ENCODE measurements at places on chromosomes 3 and 15. TPM values are rescaled to one million over a fixed set of nuclear protein-coding genes. Genes with fewer than 3 reads are reported as not detected.
A peak's percentile ranks its signal among the peaks of the same experiment; 100 is the strongest.

GRCh38 chr3:16378920-16379319 lies 113.9 kb downstream of the OXNAD1 start:
- no peak overlapping the region for H3K4me3 ChIP-seq
- no peak overlapping the region for H3K27ac ChIP-seq
- no peak for DNase-seq
- peaks cover 12% of the 10 kb centered on the region for H3K4me1 ChIP-seq
- no peaks in the 10 kb centered on the region for H3K27me3 ChIP-seq
- peaks cover 5% of the 10 kb centered on the region for H3K36me3 ChIP-seq

Gene PLCB2
- 1.1 TPM for polyA plus RNA-seq

- peaks cover 26% of the 10 kb centered on the region for H3K4me1 ChIP-seq
- peak overlapping the region; percentile 62 for H3K4me3 ChIP-seq
- peak overlapping the region; percentile 64 for H3K27ac ChIP-seq
- no peaks in the 10 kb centered on the region for H3K27me3 ChIP-seq
Observed at GRCh38 chr3:37993820-37994638, 3.4 kb downstream of the VILL start.

- no peak for DNase-seq
- no peaks in the 10 kb centered on the region for H3K36me3 ChIP-seq
- H3K4me3 ChIP-seq, result no peak overlapping the region
- no peaks in the 10 kb centered on the region for H3K27me3 ChIP-seq
- H3K27ac ChIP-seq, result no peak overlapping the region
- no peaks in the 10 kb centered on the region for H3K4me1 ChIP-seq
Observed at GRCh38 chr3:56894881-56895431, 93.2 kb upstream of the ARHGEF3 start.

- H3K27ac ChIP-seq, result no peak overlapping the region
- H3K4me1 ChIP-seq, result peaks cover 15% of the 10 kb centered on the region
- H3K4me3 ChIP-seq, result no peak overlapping the region
- DNase-seq, result no peak
Observed at GRCh38 chr15:99303907-99304306, 52.6 kb downstream of the LRRC28 start.

Gene RETNLB
- not detected for polyA plus RNA-seq

DNA sequence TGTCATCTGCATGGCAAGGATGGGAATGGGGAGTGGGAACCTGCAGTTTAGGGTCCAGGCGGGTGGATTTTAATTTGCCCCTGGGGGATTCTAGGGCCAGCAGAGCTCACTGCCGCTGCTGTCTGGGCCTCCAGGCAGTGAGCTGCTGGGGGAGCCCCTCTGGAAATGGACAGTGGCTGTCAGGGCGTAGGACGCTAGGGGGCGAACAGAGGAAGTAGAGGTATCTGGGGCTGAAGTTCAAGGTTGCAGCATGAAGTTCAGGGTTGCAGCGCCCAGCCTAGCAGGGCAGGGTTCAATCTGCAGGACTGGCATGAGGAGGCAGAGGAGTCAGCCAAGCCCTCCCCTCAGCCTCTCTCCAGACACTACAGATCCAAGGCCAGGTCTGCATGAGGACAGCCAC lies 49.5 kb downstream of the APBA2 start:
- no peaks in the 10 kb centered on the region for H3K36me3 ChIP-seq
- no peak overlapping the region for H3K27ac ChIP-seq
- no peak overlapping the region for H3K4me3 ChIP-seq

GRCh38 chr3:194072097-194072428 lies 63.9 kb upstream of the HES1 start:
- no peak for DNase-seq
- no peak overlapping the region for H3K27ac ChIP-seq
- no peaks in the 10 kb centered on the region for H3K36me3 ChIP-seq
- H3K4me1 ChIP-seq, result peaks cover 25% of the 10 kb centered on the region
- H3K4me3 ChIP-seq, result no peak overlapping the region

DNA sequence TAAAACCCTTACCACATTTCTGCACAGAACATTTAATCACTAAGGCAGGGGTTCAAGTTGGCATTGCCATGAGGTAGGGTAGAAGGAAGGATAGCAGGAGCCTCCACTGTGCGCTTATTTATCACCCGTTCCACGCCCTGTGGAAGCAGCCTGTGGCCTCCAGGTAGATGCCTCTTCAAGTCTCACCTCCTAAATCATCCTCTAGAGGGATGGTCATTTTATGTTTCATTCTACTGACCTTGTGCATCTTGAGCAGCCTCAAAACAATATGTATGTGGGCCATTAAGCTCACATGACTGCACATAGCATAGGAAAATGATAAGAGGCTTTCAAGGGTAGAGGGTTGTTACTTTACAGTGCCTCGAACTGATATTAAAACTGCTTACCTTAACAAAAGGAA lies 546.2 kb downstream of the GRM7 start:
- no peaks in the 10 kb centered on the region for H3K4me1 ChIP-seq
- no peaks in the 10 kb centered on the region for H3K27me3 ChIP-seq
- H3K27ac ChIP-seq, result no peak overlapping the region
- H3K4me3 ChIP-seq, result no peak overlapping the region
- H3K36me3 ChIP-seq, result no peaks in the 10 kb centered on the region
- no peak for DNase-seq

Gene CHAC1
- polyA plus RNA-seq, result 7.2 TPM

DNA sequence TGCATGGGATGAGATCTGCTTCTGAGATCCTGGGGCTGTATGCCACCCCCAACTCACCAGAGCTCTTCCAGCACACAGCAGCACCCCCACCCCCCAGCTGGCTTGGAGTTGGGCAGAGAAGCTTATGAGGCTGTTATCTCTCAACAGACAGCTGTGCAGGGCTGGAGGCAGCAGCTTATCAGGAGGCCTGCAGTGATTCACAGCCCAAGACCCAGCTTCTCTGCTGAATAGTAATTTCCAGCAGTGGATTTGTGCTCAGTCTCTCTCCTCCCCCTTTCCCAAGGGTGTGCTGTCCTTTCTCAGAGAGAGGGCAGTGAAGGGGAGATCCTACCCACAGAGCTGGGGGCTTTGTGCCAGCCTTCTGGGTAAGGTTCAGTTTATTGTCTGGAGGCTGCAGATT lies 2.1 kb downstream of the RPP25 start:
- no peak overlapping the region for H3K4me3 ChIP-seq
- H3K36me3 ChIP-seq, result no peaks in the 10 kb centered on the region
- H3K4me1 ChIP-seq, result peaks cover 9% of the 10 kb centered on the region
- DNase-seq, result no peak
- no peak overlapping the region for H3K27ac ChIP-seq
- H3K27me3 ChIP-seq, result peaks cover 33% of the 10 kb centered on the region

- no peak for DNase-seq
- no peak overlapping the region for H3K4me3 ChIP-seq
- peaks cover 27% of the 10 kb centered on the region for H3K27me3 ChIP-seq
Observed at GRCh38 chr15:52778457-52778856, 11.7 kb downstream of the ONECUT1 start.

Gene SKOR1
- polyA plus RNA-seq, result 0.03 TPM

Gene ZNF501
- 2.8 TPM for polyA plus RNA-seq

Gene MAP2K1
- polyA plus RNA-seq, result 73.2 TPM

GRCh38 chr15:59996298-59997041 lies 7.6 kb upstream of the FOXB1 start:
- no peak overlapping the region for H3K27ac ChIP-seq
- peaks cover 100% of the 10 kb centered on the region for H3K27me3 ChIP-seq
- H3K4me3 ChIP-seq, result no peak overlapping the region

- H3K4me3 ChIP-seq, result no peak overlapping the region
- peaks cover 30% of the 10 kb centered on the region for H3K4me1 ChIP-seq
- H3K36me3 ChIP-seq, result no peaks in the 10 kb centered on the region
- DNase-seq, result no peak
- H3K27ac ChIP-seq, result peak overlapping the region; percentile 23
- H3K27me3 ChIP-seq, result no peaks in the 10 kb centered on the region
Observed at GRCh38 chr3:71579326-71579934, 4.1 kb downstream of the FOXP1 start.

Gene MLH1
- polyA plus RNA-seq, result 44.7 TPM

Gene TERC
- polyA plus RNA-seq, result 0.69 TPM

- no peaks in the 10 kb centered on the region for H3K27me3 ChIP-seq
- H3K4me1 ChIP-seq, result peaks cover 17% of the 10 kb centered on the region
- H3K27ac ChIP-seq, result peak overlapping the region; percentile 25
- H3K4me3 ChIP-seq, result no peak overlapping the region
Observed at GRCh38 chr15:52709187-52709981, 30.2 kb upstream of the ATOSA start.

DNA sequence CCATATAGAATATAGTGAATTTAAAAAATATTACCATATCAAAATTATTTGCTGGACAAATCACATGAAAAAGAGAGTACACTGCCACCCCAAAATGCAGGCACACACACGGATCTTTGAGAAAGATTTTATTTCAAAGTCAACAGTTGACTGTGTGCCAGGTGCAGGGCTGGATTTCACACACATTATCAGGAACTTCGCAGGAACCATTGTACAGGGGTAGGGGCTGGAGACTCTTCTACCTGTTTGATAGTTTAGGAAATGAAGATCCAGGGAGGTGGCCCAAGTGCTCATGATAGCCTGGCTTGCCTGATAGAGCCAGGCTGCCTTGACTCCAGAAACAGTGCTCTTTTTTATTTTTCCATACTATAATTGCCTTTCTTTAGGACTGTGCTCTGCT lies 54.2 kb downstream of the IL1RAP start:
- DNase-seq, result no peak
- no peak overlapping the region for H3K27ac ChIP-seq
- no peaks in the 10 kb centered on the region for H3K27me3 ChIP-seq
- peaks cover 26% of the 10 kb centered on the region for H3K4me1 ChIP-seq
- H3K36me3 ChIP-seq, result peaks cover 6% of the 10 kb centered on the region

- H3K4me3 ChIP-seq, result no peak overlapping the region
- H3K27me3 ChIP-seq, result no peaks in the 10 kb centered on the region
- no peaks in the 10 kb centered on the region for H3K36me3 ChIP-seq
- no peak overlapping the region for H3K27ac ChIP-seq
- DNase-seq, result no peak
Observed at GRCh38 chr3:99498550-99499234, 139.7 kb upstream of the COL8A1 start.

GRCh38 chr3:87350367-87351199 lies 74.2 kb upstream of the POU1F1 start:
- no peak for DNase-seq
- no peak overlapping the region for H3K4me3 ChIP-seq
- no peaks in the 10 kb centered on the region for H3K4me1 ChIP-seq

- no peaks in the 10 kb centered on the region for H3K4me1 ChIP-seq
- H3K36me3 ChIP-seq, result no peaks in the 10 kb centered on the region
- no peak overlapping the region for H3K4me3 ChIP-seq
- no peak overlapping the region for H3K27ac ChIP-seq
Observed at GRCh38 chr3:73435055-73435454, 189.7 kb downstream of the PDZRN3 start.

DNA sequence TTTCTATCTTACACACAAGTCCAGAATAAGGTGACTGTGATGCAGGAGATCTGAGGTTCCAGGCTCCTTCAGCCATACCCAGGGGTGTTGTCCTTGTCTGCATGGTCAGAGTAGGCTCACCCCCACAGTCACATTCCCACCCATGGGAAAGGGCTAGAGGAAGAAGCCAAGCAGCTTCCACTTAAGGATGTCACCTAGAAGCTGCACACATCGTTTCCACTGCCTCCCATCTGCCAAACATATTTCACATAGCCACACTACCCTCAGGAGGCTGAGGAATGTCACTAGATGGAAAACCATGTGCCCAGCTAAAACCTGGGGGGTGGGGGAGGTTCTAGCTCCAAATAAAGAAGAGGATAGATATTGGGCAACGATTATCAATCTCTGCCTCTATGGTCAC lies 58.1 kb downstream of the TMEM39A start:
- no peaks in the 10 kb centered on the region for H3K36me3 ChIP-seq
- no peak overlapping the region for H3K4me3 ChIP-seq
- DNase-seq, result no peak
- no peaks in the 10 kb centered on the region for H3K4me1 ChIP-seq

- H3K27ac ChIP-seq, result no peak overlapping the region
- H3K27me3 ChIP-seq, result no peaks in the 10 kb centered on the region
- H3K4me3 ChIP-seq, result no peak overlapping the region
- DNase-seq, result no peak
Observed at GRCh38 chr3:10262027-10262426, 13.8 kb downstream of the TATDN2 start.

DNA sequence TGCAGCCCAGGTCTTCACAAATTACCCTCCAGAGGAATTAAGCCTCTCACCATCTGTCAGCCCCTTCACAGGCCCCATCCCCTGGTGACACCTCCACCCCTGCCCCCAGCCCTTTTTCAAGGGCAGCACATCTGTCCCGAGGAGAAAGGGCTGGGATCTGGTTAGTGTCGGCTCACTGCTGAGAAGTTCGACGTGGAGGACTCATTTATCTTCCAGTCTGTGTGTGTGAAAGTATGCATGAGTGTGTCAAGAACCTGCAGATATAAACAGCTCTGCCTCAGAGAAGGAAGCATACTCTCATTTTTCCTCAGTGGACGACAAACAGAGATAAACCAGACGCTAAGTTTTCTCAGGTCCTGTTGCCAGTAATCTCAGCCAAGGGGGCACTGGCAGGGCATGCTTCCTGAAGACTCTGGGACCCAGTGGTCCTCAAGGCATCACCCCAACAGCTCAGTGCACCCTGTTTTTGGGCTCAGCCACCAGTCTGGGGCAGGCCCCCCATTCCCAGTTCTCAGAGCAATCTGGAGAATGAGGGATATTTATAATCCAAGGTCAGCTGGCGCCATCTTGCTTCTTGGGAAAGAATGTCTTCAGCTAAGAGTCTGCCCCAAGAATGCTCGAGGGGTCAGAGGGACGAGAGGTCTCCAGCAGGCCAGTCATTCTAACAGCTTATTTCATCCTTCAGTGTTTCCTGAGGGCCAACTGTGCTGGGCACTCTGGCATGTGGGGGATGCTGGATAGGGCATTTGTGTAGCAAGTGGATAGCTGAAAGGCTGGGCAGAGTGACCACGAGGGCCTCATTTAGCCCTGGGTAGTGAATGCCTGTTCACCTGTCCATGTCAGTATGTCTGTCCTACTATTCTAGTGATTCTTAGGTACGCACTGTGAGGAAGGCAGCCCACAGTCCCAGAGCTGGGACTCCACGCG lies 73.6 kb downstream of the ADCY5 start:
- H3K4me1 ChIP-seq, result no peaks in the 10 kb centered on the region
- H3K27me3 ChIP-seq, result peaks cover 26% of the 10 kb centered on the region
- no peak for DNase-seq
- H3K4me3 ChIP-seq, result no peak overlapping the region
- no peaks in the 10 kb centered on the region for H3K36me3 ChIP-seq

Gene LDHAL6B
- not detected for polyA plus RNA-seq

GRCh38 chr3:119481079-119481478 lies 12.3 kb downstream of the POGLUT1 start:
- peak overlapping the region; percentile 79 for H3K27ac ChIP-seq
- DNase-seq, result peak; percentile 56
- H3K36me3 ChIP-seq, result peaks cover 12% of the 10 kb centered on the region
- H3K4me1 ChIP-seq, result peaks cover 18% of the 10 kb centered on the region
- no peak overlapping the region for H3K4me3 ChIP-seq

- no peak overlapping the region for H3K27ac ChIP-seq
- no peaks in the 10 kb centered on the region for H3K27me3 ChIP-seq
- no peaks in the 10 kb centered on the region for H3K36me3 ChIP-seq
- DNase-seq, result no peak
Observed at GRCh38 chr3:192220915-192221314, 506.4 kb downstream of the FGF12 start.

DNA sequence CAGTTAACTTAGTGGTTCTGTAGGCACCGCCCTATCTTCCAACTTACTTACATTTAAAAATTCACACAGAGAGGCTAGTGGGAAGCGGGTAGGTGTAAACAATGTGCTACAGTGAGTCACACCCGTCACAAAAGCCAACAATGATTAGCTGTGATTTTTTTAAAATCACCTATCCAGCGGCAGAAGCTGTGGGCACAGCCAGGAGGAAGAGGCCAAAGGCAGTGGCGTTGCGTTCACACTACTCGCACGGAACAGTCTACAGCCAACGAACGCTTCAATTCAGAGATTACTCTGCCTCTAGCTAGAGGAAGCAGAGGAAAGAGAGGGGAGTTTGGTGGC lies 2.5 kb upstream of the NLGN1 start:
- peaks cover 12% of the 10 kb centered on the region for H3K4me1 ChIP-seq
- H3K4me3 ChIP-seq, result peak overlapping the region; percentile 74
- DNase-seq, result no peak
- no peak overlapping the region for H3K27ac ChIP-seq
- H3K36me3 ChIP-seq, result no peaks in the 10 kb centered on the region

All from keratinocyte (primary cell).